AG20443 (cell line): ENCODE measurements at places on chromosomes 13 and 19.

DNA sequence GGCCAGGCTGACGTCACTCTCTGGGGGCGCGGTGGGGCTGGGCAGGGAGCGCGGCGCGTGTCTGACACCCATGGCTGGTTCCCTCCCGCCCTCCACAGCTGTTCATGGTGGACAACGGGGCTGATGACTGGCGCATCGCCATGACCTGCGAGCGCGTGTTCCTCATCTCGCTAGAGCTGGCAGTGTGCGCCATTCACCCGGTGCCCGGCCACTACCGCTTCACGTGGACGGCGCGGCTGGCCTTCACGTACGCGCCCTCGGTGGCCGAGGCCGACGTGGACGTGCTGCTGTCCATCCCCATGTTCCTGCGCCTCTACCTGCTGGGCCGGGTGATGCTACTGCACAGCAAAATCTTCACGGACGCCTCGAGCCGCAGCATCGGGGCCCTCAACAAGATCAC, 14.7 kb downstream of the KCNN1 start:
- DNase-seq: no peak

GRCh38 chr19:17184371-17184841, 30.8 kb upstream of the USE1 start:
- DNase-seq: no peak

- DNase-seq: no peak
These were observed 38.1 kb downstream of the CCDC169 start for GRCh38 chr13:36259361-36260137.

DNA sequence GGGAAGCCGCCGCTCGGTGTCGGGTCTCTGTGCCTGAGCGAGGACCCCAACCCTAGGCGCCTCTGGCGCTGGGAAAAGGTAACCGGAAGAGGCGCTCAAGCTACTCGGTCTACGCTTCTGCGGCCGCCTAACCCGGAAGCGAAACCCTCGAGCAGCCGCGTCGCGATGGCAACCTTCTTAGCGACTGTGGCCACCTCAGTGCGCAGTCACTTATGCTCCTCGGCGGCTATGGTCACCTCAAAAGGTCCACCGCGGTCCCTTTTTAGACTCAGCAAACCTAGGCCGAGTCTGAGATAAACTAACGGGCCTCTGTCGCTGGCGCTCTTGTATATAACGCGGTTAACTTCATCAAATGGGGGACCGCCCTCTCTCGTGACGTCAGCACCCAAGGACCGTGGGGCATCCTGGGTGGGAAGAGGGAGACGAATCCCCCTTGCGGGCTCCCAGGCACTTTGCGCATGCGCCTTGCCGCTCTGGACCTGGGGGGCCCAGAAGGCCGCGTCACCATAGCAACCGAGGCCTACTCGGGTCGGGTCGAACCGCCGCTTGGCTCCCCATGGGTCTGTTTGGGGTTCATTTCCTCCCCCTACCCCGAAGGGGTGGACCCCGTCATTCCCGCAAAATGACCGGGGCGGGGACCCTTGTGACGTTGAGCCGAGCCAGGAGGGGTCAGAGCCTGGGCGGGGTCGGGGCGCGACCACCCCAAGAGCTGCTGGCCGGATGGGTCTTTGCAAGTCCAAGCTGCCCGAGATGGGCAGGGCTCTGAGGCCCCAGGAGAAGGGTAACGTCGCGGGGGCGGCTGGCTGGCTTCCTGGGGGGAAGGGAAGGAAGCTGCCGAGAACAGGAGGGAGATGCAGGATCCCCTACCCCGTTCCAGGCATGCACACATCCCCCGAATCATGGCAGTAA, at the start of gene GTF2F1:
Gene GTF2F1 (minus strand): TSS at position 91 of the 909 bp plus-strand sequence. CDS start 169 bp downstream, outside the sequence.
- DNase-seq: peak; percentile 99

DNA sequence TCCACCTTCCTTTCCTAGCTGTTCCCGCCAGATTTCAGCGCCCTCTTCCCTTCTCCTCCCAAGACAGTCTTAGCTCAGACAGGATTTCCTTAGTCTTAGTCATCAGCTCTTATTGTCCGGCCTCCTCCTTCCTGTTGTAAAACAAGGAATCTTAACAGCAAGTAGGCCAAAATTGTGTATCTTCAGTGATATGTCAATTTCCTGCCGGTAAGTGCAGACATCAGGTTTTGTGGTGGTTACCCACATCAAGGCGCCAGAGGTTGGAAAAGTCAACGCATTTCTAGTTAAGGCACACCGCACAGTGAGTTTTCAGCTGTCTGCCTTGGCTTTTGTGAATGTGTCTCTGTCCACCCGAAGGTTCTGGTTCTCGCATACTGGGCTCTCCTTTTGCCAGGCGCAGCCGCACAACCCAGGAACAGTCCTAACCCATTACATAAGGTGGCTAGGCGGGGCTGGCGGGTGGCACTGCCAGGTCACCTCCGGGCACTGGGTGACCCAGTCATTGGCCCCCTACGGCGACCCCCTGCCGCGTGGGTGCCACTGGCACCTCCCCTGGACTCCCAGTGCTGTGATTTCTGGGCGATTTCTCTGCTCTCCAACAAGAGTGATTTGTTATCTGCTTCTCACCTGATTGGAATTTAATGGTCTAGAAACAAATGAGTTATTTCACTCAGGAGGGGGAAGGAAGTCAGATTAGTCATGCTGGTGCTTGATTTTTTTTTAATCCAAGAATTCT, 12.9 kb downstream of the COL4A2 start:
- DNase-seq: peak; percentile 51

GRCh38 chr19:3844596-3844995, 24.2 kb downstream of the ZFR2 start:
- peak; percentile 81 for DNase-seq

GRCh38 chr19:3494051-3494450, 6.4 kb downstream of the DOHH start:
- peak; percentile 70 for DNase-seq

GRCh38 chr13:97948041-97948440, 5.4 kb upstream of the IPO5 start:
- no peak for DNase-seq

DNA sequence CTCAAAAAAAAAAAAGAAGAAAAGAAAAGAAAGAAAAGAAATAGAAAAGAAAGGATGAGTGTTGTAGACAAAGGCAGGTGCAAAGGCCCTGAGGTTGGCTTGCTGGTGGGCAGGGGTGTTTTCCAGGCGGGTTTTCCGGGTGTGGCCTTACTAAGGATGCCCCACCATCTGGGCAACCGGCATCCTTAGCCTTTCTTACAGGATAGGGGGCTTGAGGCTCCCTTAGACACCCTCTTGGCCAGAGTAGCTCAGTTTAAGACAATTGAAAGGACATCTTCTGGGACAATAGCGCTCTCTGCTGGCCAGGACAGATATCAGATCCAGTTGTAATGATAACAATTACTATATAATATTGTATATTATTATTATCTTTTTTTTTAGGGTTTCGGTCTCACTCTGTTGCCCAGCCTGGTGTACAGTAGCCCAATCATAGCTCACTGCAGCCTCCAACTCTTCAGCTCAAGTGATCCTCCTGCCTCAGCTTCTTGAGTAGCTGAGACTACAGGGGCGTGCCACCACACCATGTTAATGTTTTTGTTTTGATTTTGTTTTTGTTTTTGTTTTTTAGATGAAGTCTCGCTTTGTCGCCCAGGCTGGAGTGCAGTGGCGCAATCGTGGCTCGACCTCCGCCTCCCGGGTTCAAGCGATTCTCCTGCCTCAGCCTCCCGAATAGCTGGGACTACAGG, 1.4 kb upstream of the QTRT1 start:
- peak; percentile 50 for DNase-seq

- no peak for DNase-seq
These were observed 104.9 kb downstream of the RNF17 start for GRCh38 chr13:24868874-24869273.

GRCh38 chr19:55579766-55580621, 654 bp downstream of the ZNF579 start:
- DNase-seq: peak; percentile 36

DNA sequence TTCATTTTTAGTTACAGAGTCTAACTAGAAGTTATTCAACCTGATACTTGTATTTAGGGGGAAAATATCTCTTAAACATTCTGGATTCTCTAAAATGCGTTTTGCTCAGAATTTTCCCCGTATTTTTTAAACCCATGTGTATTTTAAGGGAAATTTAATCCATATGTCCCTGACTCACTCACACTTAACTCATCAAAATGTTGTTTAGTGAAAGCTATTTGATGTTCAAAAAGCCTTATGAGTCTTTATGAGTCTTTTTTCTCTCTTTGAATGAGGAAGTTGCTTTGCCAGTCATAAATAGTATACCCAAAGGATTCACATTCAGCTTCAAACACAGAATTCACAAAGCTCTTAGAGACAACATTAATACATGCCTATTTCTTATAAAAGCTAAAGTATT, 16.4 kb downstream of the MAB21L1 start:
- no peak for DNase-seq

DNA sequence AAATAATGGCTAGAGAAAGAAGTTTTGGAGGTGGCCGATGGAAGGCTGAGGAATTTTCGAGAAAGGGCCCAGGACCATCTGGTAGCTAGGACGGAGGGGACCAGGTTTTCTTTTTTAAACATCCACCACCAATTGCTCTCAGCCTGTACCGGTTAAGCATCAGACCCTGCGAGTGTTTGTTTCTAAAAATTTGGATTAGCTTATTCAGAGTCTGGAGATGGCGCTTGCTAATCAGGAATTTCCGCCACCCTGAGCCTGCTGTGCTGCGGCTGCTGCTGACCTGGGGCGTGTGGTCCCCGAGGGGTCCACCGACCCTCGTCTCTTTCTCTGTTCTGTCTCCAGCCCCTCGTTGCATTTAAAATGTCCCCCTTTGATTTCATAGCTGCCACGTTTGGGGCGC, 2.0 kb downstream of the UHRF1 start:
- no peak for DNase-seq

DNA sequence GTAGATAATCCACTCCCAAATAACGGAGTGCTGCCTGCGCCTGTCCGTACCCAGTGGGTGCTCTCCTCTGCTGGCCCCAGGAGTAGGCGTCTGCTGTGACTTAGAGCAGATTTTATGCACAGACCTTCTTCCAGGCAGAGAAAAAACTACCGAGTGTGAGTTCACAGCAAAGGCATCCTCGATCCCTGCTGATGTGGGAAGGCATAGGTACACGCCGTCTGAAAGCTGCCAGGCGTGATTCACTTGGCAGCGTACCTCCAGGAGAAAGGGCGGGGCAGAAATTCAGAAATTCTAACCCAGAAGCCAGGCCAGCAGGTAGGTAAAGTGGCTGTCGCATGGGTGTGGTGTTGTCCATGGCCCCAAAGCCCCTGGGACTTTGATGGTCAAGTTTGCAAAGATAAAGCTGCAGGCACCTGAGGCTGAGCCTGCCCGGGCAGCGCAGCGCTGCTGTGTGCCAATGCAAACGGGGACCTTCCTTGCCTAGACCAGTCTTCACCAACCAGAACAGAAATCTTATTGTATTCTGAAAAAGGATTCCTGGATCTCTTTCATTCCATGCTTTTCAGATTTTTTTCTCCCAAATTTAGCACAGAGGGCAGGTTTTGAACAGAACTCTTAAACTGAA, 36.3 kb downstream of the COL4A2 start:
- DNase-seq: no peak

GRCh38 chr13:25478186-25478585, 106.4 kb downstream of the ATP8A2 start:
- no peak for DNase-seq

DNA sequence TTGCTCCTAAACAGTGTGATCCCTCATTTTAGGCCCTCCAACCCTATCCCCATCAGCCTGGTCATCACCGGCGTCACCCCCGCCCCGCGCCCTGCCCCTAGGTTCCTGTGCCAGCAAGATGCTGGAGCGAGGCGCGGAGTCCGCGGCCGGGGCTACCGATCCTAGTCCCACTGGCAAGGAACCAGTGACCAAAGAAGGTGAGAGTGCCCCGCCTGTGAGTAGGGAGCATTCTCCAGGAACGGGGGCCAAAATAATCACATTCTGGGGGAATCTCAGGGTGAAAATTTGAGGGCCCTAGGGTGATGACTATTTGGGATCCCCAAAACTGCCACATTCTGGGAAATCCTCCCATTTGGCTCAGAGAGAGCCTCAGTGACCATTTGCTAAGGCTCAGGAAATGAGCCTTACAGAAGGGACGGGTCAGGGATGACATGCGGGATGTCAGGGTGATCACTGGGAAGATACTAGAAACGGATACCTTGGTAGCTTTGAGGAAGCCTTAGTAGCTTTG, 1.4 kb downstream of the ZNF575 start:
- no peak for DNase-seq

- DNase-seq: no peak
These were observed 26.4 kb upstream of the SCEL start for GRCh38 chr13:77508959-77509620.

DNA sequence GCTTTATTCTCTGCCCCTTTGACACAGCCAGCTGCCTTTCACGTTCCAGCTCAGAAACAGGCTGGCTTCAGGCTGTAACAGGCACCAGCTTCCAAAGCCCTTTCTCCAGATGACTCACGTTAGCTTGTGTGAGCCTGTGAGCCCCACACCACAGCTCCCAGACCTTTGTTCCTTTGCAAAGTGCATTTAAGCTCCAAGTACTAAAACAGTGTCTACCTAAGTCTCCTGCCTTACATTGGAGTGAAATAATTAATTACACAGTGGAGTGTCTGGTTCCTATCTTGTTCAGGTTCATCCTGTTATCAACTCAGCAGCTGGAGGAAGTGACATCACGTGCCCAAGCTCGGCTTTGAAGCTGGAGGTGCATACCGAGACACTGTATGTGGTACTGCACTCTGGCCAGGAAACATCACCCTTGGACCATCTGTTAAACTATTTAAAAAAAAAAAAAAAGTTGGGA, 475.8 kb downstream of the FOXO1 start:
- DNase-seq: peak; percentile 78

DNA sequence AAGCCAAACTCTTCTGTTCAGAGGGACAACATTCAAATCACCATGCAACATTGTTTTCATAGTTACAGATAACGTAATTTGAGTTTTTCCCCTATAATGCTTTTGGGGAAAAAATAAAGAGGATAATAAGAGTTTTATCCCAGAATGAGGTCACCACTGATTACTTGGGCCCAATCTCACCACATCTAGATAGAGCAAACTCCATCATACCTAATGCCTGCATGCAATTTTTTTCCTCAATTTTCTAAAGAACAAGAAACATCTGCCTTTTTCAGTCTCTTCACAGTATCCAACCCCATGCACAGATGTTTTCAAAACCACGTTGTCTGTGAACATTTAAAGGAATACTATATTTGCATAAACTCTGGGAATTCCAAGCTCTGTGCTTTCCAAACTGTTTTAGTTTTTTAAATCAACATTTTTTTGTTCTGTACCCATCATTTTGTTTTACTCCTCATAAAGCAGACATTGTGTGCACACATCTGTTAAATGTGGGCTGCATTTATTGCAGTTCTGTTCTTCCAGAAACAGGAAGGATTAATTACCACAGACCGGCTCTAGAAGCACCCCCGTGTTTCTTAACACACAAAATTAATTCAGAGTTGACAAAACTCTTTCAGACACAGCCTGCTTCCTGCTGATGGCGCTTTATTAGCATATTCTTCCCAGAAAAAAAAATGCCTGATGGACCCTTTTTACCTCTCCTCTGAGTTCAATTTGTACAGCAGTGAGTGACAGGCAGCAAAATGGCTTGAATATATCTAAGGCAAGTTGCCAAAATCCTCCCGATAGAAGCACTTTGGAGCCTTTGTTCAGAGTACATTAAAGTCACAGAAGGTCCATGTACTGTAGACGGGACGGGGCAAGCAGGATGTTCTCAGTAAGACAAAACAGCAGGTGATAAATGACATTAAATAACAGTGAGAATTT, 1171.9 kb downstream of the EFNB2 start:
- DNase-seq: no peak
